AG04449 (cell line): ENCODE measurements at places on chromosomes 6 and 20.

GRCh38 chr6:134961366-134961765 is 11.5 kb upstream of the ALDH8A1 start:
- DNase-seq = no peak

DNA sequence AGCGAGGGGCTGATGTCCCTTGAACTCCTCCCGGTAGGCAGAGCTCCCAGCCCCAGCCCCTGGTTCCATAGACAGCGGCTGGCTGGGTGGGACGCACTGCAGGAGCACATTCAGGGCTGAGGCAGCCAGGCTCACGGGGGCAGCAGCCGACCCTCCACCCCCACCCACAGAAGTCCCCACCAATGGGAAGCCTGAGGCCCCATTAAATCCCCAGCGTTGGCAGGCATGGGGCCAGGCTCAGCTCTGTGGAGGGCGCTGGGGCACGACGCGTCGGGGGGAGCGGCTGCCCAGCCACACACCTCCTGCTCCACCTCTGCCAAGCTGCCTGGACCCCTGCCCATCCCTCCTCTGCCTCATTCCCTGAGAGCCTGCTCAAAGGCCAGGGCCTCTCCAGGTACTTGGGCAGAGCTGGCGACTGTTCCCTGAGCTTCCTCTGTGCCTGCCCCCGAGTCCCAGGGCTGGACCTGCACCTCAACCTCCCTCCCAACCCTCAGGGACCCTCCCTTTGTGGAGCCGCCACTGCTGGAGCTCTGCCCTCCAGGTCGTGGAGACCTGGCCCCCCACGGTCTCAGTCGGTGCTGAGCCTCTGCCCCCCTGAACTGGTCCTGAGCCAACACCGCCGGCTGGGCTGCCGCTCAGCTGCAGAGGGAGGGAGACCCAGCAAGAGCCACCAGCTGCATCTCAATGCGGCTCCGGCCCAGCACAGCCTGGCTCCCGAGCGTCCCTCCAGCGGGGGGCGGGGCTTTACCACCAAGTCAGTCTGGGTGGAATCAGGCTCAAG is 9.1 kb downstream of the CHRNA4 start:
- DNase-seq = no peak

GRCh38 chr6:36848658-36849441 is 9.6 kb upstream of the CPNE5 start:
- no peak for DNase-seq

- no peak for DNase-seq
These were observed 690 bp downstream of the GDAP1L1 start for GRCh38 chr20:44247586-44248409.

- no peak for DNase-seq
These were observed 18.4 kb upstream of the ID4 start for GRCh38 chr6:19818805-19819204.

DNA sequence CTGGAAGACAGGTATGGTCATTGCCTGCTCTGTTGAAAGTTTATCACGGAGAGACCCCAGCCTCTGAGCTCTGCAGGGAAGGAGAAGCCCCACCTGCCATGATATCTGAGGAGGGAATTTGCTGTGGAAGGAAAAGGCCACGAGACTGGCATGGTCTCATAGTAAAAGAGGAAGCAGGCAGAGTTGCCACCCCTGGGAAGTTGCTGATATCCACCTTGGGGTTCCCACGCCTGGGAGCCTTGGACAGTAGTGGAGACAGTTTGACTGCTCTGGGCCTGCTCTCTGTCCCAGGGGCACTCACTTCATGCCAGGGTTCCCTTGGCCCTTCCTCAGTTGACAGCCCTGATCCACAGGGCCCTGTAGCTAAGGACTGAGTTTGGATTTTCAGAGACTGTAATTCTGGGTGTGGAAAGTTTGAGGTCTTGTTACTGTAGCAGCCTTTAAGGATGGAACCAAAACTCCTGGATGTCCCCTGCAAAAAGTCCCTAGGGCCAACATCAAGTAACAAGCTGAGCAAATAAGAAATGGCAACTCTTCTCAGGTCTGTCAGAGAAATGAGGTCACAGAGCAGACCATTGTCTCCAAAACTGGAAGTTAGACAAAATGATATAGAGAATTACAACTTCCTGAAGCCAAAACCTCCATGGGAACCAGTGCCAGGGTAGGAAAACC is 6.9 kb upstream of the SIRPB1 start:
- no peak for DNase-seq

DNA sequence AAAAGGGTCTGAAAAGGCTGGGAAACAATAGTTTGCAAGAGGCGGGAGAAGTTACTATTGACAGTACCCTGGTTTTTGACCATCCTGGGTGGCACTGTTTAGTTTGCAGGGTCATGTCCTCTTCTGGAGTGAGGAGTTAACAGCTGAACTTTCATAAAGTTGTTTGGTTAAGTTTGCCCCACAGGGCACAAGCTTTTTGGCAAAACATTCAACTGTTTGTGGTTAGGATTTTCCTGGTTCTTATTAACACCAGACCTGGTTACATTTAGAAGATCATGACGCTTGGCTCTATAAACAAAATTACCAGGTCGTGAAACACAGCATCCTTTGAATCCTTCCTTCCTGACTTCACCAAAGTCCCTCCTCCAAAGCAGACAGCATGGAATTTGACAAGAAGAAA is 106.1 kb downstream of the RIN2 start:
- no peak for DNase-seq

- no peak for DNase-seq
These were observed 120.2 kb upstream of the LOC128125822 start for GRCh38 chr6:63452125-63452524.

- DNase-seq = peak; percentile 93
These were observed 15.3 kb downstream of the HCK start for GRCh38 chr20:32067234-32067821.

DNA sequence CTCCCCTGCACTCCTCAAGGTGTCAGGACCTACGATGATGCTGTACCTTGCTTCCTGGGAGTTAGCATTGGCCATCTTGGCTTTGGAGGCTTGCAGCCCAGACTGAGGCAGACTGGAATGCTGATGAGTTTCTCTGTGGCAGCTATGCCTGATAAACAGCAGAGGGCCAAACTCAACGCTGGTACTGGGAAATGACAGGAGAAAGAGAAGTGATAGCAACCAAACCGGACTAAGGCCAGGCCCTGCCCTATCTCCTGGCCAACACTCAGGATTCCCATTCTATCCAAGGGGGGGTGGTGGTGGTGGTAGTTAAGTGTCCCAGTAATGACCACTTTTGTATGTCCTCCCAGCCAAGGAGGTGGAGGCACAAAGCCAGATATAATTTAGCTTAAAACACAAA is 90.0 kb upstream of the DTNBP1 start:
- no peak for DNase-seq

DNA sequence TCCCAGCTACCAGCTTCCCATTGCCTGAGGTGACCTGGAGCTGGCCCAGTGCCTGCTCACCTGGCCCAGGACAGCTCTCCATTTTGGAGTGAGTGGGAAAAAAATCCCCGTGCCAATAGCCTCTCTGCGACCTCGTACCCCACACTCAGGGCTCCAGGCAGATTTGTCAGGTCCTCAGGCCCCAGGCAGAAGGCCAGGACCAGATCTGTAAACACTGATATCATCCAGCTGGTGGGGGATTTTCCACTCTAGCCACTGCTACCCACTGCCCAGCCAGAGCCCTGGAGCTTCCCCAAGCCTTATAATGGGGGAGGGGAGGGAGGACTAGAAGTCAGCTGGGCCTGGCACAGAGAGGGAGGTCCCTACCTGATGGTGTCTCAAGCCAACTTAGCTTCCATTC is 1.3 kb upstream of the PGC start:
- no peak for DNase-seq

GRCh38 chr6:636488-636887 is 20.4 kb downstream of the HUS1B start:
- no peak for DNase-seq

DNA sequence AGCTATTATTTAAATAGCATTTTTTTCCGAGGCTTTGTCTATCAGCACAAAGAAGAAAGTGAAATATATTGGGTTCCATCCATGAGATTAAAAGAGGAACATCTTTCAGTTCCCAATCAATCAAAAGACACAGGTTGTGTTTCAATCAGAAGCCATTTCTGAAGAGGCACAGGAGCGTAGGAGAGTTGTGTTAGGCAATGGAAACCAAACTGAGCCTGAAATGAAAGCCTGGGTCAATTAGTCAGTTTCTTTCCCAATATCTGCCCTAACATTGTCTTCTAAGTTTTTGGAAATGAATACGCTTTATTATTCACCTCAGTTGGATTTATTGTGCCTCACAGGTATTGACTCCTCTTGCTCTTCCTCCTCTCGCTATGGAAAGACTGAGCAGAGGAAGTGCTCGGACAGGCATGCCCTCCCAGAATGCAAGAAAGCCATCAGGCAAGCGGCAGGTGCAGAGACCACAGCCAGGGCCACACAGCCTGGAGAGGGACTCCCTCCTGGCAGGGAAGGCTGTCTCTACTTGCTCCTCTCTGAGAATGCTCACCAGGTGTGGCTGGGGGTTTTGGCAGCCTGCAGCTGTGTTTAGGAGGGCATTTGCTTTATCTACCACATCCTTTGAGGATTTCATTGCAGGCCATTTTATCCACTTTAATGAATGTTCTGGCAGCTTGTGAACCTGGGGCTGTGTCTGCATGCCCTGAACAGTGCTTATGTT is 100.8 kb upstream of the NEDD9 start:
- DNase-seq = no peak

- DNase-seq = no peak
These were observed 121.6 kb downstream of the HIVEP2 start for GRCh38 chr6:142823256-142823902.

GRCh38 chr6:170523256-170524171 is 29.6 kb downstream of the PSMB1 start:
- DNase-seq = no peak

DNA sequence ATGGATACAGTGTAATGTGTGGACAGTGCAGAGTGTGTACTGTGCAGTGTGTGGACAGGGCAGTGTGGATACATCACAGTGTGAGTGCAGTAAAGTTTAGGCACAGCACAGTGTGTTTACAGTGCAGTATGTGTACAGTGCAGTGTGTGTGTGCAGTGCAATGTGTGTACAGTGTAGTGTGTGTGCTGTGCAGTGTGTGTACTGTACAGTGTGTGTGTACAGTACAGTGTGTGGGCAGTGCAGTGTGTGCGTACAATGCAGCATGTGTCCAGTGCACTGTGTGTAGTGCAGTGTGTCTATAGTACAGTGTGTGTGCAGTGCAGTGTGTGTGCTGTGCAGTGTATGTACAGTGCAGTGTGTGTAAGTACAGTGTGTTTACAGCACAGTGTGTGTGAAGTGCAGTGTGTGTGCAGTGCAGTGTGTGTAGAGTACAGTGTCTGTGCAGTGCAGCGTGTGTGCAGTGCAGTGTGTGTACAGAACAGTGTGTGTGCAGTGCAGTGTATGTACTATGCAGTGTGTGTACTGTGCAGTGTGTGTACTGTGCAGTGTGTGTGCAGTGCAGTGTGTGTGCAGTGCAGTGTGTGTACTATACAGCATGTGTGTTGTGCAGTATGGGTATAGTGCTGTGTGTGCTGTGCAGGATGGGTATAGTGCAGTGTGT is 385.2 kb downstream of the KIF16B start:
- DNase-seq = no peak

DNA sequence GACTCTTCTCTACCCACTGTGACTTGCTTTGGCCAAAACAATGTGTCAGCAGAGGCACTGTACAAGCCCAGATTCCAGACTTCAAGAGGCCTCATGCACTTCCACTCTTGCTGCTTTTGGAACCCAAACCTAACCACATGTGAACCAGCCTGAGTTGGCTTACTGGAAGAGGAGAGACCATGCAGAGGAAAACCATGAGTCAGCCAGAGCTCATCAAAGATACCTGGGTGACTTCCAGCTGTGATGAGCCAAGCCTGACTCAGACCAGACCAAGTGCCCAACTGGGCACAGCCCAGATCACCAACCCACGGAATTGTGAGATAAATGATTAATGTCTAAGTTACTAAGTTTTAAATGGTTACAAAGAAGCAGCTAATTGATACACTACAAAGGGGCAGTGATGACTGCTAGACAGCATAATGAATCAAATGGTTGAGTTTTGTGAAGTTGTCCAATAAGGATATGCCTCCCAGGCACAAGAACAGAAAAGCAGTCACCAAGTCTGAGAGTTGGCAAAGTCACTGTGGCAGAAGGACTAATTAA is 16.2 kb upstream of the BEND6 start:
- DNase-seq = peak; percentile 97

DNA sequence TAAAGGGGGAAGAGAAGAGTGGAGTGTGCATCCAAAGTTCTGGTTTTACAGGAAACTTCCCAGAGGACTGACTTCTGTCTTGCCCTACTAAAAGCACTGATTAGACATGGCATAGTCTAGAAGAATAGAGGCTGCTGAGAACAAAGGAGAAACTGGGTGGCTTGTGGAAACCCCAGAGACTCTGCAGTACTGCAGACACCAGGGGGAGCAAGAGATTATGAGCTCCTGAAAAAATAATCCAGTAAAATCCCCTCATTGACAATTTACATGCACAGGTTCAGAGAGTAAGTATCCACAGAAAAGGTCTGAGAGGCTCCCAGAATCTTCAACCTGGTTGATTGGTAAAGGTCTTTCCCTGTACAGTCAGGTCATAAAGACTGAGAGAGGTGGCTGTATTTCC is 48.7 kb upstream of the CLVS2 start:
- DNase-seq = no peak

DNA sequence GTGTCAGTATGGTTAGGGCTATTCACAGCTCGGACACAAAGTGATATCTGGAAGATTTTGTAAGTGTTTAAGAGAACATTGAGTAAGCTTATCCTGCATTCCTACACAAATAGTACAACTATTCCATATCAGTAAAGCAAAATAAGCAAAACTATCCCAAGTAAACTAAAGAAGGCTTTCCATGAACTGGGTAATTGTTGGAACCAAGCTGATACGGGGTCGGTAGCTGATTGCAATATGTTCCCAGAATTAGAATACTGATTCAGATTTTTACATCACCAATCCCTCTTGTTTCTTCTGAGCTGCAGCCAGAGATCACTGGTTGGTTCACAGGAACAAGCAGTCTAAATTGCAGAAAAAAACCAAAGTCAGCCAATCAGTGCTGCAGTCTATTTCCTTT is 54.1 kb downstream of the CDS2 start:
- no peak for DNase-seq

DNA sequence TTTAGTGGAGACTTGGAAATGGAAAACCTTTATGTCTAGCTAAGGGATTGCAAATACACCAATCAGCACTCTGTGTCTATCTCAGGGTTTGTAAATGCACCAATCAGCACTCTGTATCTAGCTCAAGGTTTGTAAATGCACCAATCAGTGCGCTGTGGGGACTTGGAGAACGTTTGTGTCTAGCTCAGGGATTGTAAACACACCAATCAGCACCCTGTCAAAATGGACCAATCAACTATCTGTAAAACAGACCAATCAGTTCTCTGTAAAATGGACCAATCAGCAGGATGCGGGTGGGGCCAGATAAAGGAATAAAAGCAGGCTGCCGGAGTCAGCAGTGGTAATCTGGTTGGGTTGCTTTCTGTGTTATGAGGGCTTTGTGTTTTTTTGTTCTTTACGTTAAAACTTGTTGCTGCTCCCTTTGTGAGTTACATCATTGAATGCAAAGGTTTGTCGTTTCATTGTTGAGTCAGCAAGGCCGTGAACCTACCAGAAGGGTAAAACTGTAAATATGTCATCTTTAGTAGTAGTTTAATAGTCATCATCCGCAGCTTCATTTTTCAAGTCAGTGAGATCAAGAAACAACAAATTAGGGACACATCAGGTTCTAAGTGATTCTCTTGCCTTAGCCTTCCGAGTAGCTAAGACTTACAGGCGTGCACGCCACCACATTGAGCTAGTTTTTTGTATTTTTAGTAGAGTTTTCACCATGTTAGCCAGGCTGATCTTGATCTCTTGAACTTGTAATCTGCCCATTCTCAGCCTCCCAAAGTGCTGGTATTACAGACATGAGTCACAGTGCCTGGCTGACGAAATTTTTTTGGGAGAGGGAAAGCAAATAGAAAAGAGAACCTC is 22.7 kb upstream of the NUP153 start:
- no peak for DNase-seq
